ENCODE measurements at places on chromosomes 13 and 19.

DNA sequence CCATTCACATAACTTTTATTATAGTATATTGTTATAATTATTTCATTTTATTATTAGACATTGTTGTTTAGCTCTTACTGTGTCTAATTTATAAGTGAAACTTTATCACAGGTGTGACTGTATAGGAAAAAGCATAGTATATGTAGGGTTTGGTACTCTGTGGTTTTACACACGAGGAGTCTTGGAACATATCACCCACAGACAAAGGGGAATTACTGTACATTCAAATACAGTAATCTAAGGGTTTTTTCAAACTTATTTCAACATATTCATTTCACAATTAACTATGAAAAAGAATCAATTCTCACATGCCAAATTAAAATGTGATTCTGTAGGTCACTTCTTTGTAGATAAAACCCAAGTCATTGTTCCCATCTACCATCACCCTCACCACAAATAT is 46.0 kb downstream of the RBM26 start:
- no peak for DNase-seq

DNA sequence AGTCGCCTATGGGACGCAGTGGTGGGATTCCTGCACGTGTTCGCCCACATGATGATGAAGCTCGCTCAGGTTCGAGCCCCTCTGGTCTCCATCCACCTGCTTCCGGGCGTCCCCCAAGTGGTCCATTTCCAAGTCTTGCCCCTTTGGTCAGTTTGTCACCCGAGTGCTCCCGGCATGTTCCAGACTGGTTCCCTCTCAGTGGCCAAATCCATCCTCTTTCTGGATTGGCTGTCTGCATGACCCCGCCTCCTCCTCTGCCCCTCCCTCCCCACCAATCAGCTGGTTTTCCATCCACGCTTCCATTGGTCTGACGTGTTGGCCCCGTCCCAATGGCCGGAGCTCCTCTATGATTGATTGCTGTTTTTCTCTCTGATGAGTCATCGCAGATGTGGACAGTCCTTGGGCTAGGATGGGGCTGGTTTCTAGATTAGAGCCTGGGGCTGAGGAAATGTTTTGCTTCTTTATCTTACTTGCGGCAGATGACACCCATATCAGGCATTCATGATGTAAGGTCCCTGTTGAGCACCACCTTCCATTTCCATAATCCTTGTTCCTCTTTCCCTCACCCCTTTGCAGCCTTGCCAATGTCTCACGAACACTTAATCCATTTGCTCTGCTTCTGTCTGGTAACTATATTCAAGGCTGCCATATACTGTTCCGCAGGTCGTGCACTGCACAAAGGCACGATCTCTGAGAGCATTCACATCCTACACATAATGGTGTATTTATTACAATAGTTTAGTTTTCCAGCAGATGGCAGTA is 73.8 kb downstream of the MAP4K1 start:
- no peak for DNase-seq

DNA sequence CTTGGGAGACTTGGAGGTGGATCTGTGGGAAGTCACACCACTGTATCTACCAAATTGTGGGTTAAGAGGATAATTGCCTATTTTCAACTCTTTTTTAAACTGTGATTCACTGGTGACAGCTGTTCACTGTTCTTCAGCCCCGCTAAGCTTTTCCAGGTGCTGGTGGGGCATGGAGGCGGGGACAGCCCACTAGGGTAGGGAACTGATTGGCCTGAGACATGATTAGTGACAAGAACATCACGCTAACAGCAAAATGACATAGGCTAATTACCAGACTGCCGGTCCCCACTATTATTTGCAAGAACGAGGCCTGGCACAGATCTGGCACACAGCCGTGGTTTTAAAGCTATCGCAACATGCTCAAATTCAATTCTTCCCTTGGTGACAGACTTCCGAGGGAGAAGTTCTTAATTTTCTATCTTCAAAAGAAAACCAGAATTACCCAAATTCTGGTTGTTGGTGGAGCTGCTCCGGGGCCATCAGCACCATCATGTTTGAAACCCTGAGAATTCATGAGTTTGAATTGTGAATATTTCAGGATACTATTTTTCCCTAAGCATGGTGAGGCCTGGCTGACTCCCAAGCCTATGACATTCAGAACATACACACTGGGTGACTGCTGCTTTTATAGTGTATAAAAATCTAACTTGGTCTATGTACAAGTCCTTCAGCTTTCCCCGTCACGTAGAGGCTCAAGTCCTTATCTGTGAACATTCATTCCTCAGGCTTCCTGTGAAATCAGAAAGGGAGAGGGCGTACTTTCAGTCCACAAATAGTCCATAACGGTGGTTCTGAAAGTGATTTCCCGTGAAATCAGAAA is 17.9 kb downstream of the DOCK9 start:
- DNase-seq = no peak

GRCh38 chr13:51148223-51148951 is 37.3 kb upstream of the C13orf42 start:
- DNase-seq = peak; percentile 77

DNA sequence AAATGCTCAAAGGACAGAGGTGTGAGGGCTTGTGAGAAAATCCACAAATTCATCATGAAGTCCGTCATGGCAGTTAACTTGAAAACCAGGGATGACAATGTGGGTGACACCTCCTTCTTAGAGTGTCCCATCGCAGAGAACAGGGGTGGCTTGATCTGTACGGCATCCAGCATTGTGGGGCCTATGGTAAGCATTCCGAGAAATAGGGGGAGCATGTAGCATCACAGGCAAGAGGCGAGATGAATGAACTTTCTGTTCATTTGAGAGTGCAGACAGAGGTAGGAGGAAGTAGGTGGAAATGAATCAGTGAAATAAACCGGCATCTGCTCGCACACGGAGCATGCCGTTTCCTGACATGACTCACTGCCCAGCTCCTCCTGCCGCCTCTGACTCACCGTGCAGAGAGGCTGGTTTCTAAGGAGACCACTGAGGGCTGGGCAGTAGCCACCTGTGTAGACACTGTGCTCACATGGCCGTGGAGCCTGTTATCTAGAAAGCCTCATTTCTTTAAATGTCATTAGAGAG is 339.0 kb downstream of the RFC3 start:
- DNase-seq = no peak

GRCh38 chr13:51728972-51729371 is 75.0 kb downstream of the DHRS12 start:
- DNase-seq = no peak

DNA sequence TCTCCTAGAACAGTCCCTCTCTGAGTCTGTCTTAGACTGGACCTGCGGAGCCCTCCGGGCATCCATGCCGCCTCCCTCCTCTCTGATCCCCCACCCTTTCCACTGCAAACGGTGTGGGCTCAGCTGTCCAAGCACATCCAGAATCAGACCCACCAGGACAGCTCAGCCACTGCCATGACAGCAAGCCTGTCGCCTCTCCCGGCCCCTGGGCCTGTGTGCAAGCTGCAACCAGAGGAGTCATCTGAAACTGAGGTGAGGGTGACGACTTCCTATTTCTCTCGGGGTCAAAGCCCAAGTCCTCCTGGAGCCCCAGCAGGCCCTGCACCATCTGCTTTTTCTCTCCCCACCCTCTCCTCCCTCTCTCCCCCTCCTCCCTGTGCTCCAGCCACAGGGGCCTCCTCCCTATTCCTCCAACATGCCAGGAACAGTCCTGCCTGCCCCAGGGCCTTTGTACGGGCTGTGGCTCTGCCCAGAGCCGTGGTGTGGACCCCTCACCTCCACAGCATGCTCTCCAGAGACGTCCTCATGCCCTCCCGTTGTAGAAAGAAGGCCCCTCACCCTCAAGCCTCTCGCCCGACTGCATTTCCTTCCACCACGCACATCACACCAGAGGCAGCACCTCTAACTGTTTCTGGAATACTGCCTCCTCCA is 23.5 kb upstream of the MYDGF start:
- DNase-seq = no peak

DNA sequence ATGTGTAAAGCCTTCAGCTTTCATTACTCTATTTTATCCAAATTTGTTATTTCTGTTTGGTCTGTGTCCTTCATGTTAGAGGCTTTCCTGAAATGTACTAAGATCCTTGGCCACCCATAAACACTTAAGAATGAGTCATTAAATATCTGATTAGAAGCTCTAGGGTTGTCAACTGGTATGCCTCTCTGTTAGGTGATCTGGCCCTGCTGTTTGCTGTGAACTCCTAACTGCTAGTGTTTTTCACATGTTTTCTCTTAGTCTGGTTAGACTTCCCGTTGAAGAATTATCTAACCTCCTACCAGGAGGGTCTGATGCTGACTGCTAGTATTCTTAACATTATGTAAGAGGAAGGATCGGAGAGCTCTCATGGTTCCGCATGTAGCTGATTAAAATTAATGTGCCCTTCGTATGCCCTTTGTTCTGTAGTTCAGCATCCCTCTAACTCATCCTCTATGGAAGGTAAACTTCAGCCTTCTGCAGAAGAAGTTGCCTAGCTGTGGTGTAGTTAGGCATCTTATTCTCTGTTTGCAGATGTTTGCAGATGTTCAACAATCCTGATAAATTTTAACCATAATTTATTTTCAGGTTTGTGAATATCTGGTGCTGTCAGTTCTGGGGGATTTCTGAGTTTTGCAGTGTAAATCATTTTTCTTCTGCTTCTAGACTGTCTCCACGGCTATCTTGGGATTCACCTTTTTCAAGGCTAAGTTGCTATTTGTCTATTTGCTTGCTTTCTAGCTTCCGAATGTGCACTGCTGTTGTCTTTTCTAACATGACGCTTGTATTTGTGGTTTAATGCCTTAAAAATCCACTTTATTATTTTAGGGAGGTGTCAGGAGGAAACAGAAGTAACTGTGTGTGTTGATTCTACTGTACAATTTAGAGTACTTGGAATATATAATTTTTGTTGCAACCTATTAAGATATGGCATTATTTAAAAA is 207.2 kb upstream of the SPRY2 start:
- no peak for DNase-seq

GRCh38 chr13:42369071-42369797 is 97.3 kb downstream of the AKAP11 start:
- DNase-seq = no peak

- DNase-seq = no peak
Measured at GRCh38 chr19:50796128-50796633, 6.0 kb downstream of the ACP4 start.

DNA sequence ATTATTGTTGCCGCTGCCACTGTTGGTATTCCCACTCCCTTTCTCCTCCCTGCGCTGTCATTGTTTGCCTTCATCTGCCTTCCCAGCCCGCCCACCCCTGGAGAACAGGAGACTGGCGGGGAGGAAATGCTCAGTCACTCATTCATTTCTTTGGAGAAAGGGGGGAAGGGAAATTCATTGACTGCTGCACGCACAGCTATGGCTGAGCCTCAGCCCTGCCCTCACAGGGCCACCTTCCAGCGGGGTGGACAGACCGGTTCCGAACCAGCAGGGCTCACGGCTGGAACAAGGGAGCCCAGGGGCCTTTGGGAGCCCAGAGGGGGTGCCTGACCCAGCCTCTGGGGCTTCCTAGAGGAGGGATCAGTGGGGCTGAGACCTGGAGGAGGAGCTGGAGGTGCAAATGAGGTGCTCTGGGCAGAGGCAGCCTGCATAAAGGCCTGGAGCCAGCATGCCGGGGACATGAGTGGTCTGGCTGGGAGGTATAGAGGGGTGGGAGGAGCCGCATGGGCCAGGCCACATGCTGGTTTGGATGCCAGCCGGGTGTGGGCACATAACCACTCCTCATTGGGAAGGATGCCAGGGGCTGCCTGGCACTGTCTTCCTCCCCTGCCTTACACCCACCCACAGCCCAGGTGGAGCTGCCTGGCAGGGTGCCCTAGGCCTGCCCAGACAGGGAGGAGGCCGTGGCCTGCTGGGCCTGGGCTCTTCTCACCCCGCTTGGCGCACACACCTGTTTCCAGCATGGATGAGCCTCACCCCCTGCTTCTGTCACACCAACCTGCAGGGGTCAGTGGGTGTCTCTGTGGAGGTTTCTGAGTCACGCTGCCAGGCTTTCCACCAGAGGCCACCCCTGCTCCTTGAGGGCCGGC is 26.8 kb downstream of the PPP5C start:
- DNase-seq = no peak

DNA sequence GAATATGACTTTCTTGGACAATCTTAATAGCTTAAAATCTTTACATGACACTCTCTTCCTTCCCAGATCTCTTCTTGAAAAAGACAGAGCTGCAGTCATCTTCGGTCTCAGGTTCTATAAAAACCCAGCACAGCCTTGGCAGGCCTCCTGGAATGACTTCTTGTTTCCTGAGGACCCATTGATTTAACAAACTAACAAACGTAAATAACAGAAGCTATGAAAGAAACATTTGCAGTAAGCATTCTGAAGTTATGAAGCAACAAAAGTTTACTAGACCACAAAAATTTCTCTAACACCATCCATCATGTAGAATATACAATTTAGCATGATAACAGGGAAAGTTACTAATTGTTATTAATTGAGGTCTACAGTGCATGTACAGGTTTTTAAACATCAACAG is 62.8 kb upstream of the STARD13 start:
- DNase-seq = no peak

DNA sequence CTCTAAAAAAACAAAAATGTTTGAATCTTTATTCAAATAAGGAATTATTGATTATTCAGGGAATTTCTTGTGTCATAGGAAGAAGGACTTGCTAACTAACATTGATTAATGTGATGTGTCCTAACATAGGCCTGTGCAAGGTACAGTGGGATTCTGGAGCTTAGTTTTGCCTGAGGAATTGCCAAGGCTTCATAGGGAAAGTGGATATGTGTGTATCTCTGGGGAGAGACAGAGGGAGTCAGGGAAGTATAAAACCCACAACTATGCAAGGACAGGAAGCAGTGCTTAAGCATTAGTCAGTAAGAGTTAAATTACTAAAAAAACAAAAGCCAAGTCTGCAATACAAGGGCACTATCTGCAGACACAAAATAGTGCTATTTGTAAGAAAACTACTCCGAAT is 59.6 kb downstream of the WDFY2 start:
- no peak for DNase-seq

DNA sequence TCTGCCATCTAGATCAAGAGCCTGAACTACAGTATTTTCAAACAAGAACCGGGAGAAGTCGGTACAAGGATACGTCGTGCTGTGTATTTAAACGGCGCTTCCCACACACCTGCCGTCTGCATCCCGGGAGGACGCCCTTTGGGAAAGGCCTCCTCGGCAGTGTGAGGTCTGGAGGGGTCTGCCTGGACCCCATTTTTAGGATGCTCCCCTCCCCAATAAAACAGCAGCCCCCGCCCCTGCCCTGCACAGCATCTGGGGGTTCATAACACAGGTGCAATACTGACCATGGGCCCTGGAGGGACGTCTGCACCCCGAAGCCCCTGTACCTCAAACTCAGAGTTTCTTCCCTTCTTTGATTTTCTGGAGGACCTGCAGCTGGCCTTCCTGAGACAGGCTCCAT is 4.1 kb upstream of the C13orf46 start:
- DNase-seq = no peak

GRCh38 chr19:51359294-51359693 is 6.9 kb downstream of the ETFB start:
- no peak for DNase-seq

DNA sequence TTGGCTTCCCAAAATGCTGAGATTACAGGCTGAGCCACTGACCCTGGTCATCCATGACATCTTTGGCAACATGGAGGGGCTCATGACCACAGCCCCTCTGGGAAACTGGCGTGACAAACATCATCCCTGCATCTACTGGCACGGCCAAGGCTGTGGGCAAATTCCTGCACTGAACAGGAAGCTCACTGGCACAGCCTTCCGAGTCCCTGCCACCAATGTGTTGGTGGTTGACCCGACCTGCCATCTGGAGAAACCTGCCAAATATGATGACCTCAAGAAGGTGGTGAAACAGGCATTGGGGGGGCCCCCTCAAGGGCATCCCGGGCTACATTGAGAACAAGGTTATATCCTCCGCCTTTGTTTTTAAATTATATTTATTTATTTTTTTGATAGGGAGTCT is 8.9 kb upstream of the ACP5 start:
- DNase-seq = no peak

GRCh38 chr13:77623806-77624205 is 73.7 kb upstream of the SLAIN1 start:
- no peak for DNase-seq

All from vagina (tissue), 2 donors.